ENCODE measurements at places on chromosomes 3 and 15.

GRCh38 chr3:179234199-179234598, 16.7 kb downstream of the KCNMB3 start:
- no peak for DNase-seq

GRCh38 chr3:143538577-143538981, 309.7 kb downstream of the SLC9A9 start:
- no peak for DNase-seq

DNA sequence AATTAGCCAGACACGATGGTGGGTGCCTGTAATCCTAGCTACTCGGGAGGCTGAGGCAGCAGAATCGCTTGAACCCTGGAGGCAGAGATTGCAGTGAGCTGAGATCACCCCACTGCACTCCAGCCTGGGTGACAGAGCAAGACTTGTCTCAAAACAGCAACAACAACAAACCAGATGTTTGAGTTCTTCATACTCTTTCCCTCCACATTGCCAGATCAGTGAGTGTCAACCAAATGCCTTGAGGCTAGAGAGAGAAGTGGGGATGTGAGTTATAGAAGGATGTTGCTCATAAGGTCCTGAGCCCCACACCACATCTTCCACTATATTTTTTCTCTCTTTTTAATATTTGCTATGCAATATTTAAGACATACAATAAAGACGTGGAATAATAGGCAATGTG, 19.8 kb downstream of the MAPKBP1 start:
- no peak for DNase-seq

DNA sequence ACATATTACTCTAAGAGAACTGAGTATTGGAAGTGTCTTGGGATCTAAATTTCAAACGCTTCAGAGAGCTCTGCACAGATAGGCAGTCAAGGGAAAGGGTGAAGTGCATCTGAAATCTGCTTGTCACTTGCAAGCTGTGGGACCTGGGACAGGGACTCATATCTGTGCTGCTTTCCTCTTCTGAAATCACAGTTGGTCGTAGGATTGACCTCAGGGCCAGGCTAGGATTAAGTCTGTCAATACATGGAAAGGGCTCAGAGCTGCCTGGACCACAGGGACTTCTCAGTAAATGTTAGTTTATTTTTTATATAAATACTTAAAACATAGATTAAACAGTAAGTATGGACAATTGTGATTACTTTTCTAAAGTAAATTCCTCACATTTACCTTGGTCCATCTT, 74.7 kb upstream of the CMTM7 start:
- no peak for DNase-seq

- DNase-seq = no peak
These were observed 188.4 kb upstream of the PFN2 start for GRCh38 chr3:150158943-150159625.

- no peak for DNase-seq
These were observed 883 bp downstream of the RTP4 start for GRCh38 chr3:187369089-187369447.

DNA sequence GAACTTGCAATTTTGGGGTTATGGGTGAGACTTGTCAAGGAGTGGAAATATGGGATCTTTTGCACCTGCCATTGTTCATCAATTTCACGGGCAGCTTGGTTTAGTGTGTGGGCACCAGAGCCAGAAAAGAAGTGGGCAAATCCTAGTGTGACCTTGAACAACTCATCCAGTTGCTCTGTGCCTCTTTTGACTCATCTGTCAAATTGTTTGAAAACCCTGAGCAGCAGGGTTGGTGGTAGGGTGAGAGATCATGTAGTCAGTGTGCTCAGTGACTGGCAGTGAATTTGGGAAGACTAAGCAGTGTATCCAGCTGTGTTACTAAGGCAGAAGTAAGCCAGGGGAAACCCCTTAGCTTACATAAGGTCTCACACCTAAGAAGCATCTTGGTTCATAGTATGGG, 293.0 kb upstream of the TRIM42 start:
- no peak for DNase-seq

DNA sequence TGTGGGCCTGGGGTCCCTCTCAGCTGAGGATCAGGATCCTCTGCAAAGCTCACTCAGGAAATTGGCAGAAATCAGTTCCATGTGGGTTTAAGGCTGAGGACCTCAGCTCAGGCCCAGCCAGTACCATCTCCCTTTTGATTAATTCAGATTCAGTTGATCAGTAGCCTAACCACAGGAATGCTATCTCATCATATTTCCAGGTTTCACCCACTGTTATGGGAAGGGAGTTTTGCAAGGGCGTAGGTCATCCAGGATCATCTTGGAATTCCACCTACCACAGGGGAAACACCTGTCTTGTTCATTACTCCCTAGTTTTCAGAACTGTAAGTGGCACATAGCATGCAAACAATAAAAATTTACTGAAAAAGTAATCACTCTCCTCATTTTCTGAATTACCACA, 399.5 kb upstream of the CNTN3 start:
- DNase-seq = no peak

DNA sequence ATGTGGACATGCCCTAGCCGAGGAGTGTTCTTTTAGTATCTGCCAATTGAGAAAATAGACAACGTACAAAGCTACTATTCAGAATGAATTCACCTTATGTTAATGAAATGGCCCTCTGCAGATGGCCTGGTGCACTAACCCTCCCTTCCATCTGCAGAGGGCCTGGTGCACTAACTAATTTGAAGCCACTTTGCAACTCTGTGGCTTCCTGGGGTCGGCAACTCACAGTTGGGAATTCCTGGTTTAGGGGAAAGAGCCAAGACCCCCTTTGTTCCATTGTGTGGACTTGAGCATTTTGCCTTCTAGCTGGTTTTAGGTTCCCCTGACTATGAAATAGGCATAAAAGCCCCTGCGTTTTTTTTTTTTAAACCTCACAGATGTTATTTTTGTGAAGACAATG, 204.3 kb upstream of the UBE3A start:
- DNase-seq = no peak

- DNase-seq = no peak
These were observed 35.8 kb upstream of the THRB start for GRCh38 chr3:24530471-24530870.

GRCh38 chr15:69668039-69668705, 215.6 kb downstream of the RPLP1 start:
- no peak for DNase-seq

DNA sequence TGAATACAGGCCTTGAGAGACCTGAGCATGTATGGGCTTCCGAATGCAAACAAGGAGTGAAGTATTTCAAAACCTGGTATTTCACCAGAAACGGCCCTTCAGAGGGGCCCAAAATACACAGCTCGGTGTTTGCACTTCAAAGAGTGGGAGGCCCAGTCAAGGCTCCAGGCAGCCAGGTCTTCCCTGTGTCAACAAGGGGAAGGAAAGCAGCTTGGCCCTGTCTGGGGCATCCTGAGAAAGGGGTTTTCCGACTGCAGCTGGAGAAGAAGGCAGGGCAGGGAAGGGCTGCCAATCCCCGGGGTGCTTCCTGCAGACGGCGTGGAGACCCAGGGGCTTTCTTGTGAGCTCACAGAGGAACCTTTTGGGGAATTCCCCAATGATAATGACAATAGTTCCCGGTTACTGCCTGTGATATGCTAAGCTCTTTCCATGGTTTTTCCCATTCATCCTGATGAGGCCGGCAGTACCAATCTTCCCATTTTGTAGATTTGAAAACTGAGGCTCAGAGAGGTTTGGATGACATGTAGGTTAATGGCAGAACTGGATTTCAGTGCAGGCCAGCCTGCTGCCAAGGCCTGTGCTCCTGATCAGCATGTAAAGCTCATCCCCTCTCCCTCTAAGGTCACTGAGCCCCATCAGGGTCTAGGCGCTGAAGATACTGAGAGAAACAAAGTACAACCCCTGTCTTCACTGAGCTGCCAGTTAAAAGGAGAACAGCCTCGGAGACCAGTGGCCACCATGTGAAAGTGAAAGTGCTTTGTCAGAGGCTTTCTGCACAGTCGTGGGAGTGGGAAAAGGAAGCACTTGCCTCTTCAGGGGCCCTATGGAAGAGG, 43.0 kb upstream of the TLE3 start:
- DNase-seq = peak; percentile 23

GRCh38 chr3:157810924-157811718, 295.1 kb downstream of the SHOX2 start:
- no peak for DNase-seq

- DNase-seq = peak; percentile 47
These were observed 43.1 kb upstream of the TOPAZ1 start for GRCh38 chr3:44198284-44199269.

DNA sequence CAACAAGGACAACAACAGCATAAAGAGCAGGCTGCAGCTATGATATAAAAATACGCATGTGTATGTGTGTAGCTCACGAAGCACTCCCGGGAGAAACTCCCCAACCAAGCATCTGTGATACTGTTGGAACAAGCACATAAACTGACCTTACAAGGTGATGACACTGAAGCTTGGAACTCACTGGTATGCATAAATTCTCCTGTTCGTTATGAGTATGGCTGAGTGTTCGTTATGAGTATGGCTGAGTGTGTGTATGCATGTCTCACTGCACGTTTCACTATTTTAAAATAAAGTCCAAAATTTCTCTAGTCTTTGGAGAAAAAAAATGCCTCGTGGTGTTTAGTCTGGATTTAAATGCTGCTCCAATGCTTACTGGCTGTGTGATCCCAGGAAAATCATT, 256.8 kb downstream of the RORA start:
- no peak for DNase-seq

- DNase-seq = no peak
These were observed 69.2 kb downstream of the RORA start for GRCh38 chr15:61159901-61160300.

DNA sequence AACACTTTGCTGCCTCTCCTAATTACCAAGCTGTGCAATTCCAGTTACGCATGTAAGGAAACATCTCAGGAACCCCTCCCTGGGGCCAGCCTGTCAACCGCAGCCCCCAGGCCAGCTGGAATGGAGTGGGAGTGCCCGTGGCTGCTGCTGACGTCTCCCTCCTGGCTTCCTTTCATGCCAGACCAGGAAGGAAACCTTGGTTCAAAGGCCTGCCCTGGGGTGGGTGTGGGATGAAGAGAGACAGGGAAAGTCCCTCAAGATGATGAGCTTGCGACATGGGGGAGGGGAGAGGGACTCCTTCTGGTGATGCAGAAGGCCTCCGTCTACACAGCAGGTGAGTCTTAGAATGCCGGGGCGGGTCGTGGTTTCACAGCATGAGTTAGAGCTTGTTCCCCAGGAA, 11.4 kb upstream of the CYP11A1 start:
- DNase-seq = no peak

DNA sequence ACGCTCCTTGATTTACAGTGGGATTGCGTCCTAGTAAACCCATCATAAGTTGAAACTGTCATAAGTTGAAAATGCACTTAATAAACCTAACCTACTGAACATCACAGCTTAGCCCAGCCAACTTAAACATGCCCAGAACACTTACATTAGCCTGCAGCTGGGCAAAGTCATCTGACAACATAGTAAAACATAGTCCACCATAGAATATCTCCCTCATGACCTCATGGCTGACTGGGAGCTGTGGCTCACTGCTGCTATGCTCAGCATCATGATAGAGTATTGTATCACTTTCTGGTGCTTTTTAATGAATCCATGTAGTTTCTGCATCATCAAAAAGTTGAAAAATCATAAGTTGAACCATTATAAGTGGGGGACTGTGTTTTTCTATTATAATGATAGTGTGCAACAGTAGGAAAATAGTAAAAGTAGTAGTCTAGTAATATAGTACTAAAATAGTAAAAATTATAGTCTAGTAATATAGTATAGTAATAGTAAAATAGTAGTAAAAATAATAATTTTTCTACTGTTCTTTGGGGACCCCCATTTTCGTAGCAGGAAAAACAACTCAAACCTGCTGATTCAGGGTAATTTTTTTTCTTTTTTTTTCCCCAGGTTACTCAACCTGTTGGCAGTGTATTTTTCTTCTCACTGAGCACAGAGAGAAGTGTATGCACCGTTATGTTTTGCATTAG, 233.5 kb downstream of the MYRIP start:
- DNase-seq = no peak

GRCh38 chr3:138078096-138078495, 37.3 kb downstream of the DZIP1L start:
- no peak for DNase-seq

GRCh38 chr3:126540951-126541627, 17.1 kb downstream of the CHST13 start:
- DNase-seq = peak; percentile 57

All from KG1 (cell line).